H1 (cell line): ENCODE measurements at places on chromosomes 1 and 21.

- no peak for DNase-seq
Observed at GRCh38 chr1:41503538-41504113, 19.1 kb upstream of the EDN2 start.

DNA sequence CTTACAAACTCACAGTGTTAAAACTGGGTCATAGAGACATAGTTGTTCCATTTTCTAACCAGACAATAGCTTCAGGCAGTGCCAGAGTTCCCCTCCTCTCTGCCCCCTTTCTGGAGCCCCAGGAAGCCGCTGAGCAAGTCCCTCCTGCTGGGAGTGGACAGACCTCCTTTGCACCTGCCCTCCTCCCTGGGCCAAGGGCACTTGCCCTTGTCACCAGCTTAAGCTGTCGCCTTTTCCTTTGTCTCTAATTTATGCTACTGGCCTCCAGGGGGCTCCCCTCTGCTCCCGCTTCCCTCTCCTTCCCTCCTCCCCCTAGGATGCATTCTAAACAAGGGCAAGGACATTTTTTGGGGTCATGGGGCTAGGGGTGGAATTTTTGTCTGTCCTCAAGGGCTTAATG lies 182.4 kb downstream of the MIS18A start:
- peak; percentile 34 for DNase-seq

DNA sequence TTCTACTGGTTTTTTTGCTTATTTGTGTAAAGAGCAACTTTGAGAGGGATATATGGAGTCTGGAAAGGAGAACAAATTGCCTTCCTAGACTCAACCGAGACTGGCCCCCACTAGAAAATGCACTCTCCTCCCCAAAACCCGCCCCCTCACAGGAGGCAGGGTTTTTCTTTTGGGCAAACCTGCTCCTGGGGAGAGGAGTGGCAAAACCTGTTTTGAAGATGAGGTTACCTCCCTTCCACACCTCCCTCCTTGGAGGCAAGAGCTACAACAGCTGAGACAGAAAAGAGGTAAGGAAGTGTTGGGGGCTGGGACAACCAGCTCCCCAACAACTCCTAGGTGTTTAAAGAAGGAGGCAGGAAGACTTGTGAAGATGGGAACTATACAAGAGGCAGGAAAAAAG lies at the start of gene BNIPL:
Gene BNIPL (plus strand): TSS at position 231 of the 400 bp plus-strand sequence. CDS start 140 bp downstream, at position 371.
- no peak for DNase-seq

GRCh38 chr1:63448731-63449246 lies 74.2 kb downstream of the ITGB3BP start:
- DNase-seq = no peak

DNA sequence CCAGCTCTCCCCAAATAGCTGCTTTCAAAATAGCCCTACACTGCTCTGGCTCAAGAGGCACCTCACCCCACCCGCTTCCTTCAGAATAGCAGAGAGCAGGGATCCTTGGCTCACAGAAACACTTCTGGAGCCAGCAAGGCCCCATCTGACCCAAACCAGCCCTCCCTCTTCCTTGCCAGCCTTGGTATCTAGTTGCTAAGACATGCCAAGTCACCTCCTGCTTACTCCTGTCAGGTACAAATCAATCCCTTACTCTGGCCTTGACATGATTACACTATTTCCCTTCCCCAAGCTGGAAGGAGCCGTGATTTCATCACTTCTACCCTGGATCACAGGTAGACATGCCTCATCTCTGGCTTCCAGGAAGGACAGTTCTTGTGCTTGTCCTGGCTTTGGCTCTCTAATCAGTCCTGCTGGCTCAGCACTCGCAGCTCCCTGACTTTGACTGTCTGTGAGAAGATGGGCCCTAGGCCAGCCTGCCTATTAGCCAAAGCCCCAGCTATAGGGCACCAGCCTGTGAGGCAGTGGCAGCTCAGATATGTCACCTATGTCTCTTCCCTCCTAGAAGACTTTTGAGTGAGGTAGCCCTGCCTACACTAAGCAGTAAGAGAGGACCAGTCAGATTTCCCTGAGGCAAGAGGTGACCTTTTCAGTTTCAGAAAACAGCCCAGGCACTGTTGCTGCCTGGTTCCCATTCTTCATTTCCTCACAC lies 8.9 kb upstream of the MUTYH start:
- no peak for DNase-seq

- no peak for DNase-seq
Observed at GRCh38 chr1:21027805-21028204, 148.9 kb downstream of the EIF4G3 start.

- no peak for DNase-seq
Observed at GRCh38 chr1:151277249-151277648, 4.8 kb upstream of the ZNF687 start.

GRCh38 chr1:58926152-58926551 lies 142.3 kb upstream of the JUN start:
- no peak for DNase-seq

DNA sequence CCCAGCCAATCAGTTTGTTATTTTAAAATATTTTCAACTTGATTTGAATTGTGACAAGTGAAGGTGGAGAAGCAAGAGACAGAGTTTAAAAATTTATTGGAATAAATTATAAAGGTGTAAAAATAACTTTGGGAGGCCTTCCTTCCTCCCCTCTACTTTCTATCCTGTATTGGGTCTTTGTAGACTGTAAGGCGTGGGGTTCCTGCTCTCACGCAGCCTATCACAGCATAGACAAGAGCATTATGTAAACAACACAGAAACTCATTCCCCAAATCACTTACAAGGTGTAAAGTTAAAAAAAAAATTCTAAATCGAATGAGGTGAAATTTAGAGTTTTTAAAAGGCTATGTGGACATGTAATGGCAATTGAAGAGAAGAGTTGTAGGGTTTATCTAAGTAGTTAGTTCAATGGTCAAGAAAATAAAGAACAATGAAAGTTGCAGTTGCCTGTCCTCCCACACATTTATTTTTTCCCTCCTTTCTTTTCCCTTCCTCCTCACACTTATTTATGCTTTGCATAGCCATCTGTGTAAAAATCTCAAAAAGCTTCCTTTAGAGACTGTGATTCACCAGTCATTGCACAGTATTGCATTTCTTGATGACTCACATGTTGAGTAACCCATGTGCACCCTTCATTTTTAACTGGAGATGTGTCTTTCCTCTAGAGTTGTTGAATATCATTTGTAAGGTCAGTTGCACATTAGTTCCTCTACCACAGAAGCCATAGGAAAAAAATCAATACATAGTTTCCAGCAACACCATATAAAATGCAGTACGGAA lies 242.2 kb downstream of the PTPRC start:
- no peak for DNase-seq

- DNase-seq = no peak
Observed at GRCh38 chr1:116986421-116987255, 14.9 kb upstream of the CD101 start.

DNA sequence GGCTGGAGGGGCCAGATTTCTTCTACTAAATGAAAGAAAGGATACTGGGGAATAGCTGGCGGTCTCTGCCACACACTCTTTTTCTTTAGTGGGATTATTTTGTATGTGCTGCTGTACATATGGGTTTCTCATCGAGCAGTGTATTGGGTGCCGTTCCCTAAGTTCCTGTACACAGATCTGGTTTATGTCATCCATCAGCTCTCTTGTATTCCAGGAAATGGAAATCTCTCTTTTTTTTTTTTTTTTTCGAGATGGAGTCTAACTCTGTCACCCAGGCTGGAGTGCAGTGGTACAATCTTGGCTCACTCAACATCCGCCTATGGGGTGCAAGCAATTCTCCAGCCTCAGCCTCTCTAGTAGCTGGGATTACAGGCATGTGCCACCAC lies 27.0 kb upstream of the NID1 start:
- no peak for DNase-seq

DNA sequence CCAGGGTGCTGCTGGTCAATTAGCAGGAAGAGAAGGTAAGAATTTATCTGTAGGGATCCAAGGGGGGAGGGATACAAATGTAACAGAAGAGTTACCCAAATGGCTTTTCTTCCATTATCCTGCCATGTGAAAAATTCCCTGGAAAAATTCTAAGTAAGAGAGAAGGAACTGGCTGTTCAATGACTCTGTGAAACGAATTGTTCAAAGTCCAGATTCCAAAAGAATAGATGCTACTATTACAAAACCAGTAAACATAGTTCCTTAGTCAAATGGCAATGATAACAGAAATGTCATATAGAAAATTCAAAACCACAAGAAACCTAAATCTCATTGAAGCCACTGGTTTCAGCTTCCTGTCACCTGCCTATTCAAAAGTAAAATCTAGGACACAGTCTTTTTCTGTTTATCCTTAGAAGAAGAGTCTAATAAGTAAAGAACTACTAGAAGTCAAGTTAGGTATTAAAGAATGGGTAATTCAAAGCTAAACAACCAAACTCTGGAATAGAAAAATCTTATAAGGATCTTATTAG lies 102.6 kb downstream of the ZNF644 start:
- DNase-seq = no peak

GRCh38 chr1:166164995-166165660 lies 1.7 kb downstream of the FAM78B start:
- DNase-seq = no peak

- DNase-seq = no peak
Observed at GRCh38 chr1:166039436-166040201, 127.2 kb downstream of the FAM78B start.

GRCh38 chr1:78385744-78386462 lies 104.9 kb upstream of the PTGFR start:
- DNase-seq = no peak

- no peak for DNase-seq
Observed at GRCh38 chr21:36750576-36750959, 51.7 kb downstream of the SIM2 start.

DNA sequence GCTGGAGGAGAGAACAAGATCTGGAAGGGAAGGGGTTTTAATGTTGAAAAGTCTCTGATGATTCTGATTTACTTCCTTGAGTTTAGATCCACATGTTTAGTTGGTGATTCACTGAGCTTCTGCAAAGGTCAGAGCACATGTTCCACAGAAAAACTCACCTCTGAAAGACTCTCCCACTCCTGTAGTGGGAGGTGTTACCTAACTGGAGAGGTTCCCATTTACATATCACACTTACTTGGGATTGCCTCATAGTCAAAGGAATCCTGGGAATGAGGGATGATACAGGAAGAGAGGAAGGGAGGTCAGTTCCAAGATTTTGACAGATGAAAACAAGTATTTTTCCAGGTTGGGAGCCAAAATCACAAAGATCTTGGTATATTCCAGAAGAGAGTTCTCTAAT lies 2.7 kb upstream of the NTNG1 start:
- no peak for DNase-seq

DNA sequence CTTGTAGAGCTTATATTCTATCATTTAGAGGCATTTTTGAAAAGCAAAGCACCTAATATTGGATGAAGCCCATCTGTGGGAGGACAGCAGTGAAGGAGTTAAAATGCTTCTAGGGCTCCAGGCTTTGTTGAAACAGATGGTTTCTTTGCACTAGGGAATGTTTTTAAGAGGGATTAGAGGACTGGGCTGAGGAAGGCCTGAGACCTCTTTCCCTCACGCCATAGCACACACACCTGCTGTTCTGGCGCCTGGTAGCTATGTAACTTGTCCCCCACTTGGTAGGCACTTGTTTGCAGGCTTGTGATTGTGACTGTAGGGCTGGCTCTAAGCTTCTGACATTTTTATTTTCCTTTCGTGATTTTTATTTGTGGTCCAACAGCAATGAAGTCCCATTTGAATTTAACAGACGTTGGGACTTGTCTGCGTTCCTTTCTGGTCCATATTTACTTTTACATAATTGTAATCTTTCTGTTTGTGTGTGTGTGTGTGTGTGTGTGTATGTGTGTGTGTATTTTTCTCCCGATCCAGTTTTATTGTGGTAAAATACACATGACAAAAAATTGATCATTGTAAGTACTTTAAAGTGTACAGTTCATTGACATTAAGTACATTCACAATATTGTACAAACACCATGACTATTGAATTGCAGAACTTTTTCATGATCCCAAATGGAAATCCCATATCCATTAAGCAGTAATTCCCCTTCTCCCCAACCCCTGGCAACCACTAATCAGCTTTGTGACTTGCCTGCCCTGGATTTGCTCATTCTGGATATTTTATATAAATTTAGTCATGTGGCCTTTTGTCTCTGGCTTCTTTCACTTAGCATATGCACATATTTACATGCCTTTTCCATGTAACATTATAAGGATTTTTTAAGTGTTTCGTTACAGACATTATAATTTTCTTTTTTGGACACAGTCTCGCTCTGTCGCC lies 33.5 kb upstream of the MACF1 start:
- no peak for DNase-seq

DNA sequence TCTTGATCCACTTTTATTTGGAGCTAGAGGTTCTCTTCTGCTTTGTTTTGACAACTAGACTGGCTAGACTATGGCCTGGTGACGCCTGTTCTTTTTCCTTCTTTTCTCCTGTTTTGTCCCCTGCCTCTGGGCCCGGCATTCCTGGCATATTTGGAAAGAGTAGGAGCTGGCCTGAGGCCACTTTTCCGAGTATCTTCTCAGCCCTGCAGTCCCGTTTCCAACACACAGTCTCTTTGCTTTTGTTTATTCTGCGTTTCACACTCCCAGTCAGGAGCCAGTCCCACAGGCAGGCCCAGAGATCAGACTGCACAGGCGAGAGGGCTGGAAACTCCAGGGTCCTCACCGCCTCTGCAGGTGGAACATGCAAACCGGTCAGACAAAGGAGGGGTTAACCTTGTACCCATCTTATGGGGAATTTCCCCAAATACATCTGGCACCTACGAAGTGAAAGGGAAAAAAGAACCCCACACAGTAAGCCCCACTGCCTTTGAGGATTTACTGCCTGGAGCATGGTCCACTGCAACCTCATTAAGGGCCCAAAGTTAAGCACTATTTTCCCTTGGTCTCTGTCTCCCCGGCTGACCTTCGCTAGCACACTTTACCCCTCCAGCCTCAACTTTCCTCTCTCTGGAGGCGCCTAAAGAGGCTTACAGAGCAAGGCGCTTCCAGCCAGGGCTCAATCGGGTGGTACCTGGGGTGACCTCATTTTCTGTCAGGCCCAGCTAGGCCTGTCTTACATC lies 141.1 kb downstream of the TOMM20 start:
- DNase-seq = no peak

- peak; percentile 76 for DNase-seq
Observed at GRCh38 chr1:44417351-44418021, 12.4 kb downstream of the RNF220 start.

DNA sequence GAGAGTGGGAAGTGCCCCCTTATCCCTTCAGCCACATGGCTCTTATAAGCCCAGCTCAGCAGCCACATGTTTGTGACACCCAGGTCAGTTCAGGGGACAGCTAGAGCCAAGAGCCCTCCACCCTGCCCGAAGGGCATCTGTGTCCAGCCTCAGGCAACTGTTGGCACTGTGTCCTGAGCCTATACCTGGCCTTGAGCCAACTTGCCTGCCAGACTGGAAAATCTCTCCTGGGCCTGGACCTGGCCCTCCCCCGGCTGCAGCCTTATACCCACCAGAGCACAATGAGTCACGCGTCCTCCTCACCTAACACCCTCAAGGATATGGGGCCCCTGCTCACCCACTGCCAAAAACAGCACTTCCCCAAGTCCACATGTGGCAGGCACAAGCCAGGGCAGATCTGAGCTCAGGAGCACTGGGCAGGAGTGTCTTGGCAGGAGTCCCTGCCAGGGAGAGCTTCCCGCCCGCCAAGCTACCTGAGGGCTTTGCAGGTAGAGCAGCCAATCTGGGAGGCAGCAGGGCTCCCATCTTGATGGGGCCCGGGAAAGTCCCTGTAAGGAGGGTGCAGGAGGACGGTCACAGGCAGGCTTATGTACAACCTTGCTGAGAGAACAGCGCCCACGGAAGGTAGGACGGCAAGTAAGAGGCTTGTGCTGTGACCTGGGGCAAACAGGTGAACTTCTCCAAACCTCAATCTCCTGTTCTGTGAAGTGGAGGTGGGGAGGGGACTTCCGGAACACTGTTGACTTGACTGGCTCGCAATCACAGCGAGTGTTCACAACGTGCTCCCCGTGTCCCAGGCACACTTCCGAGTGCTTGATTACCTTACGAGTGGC lies 19.8 kb upstream of the HSPG2 start:
- no peak for DNase-seq
